ENCODE measurements at places on chromosomes 16 and 17. TPM values are rescaled to one million over a fixed set of nuclear protein-coding genes. Genes with fewer than 3 reads are reported as not detected.

Gene P3H4
- 18.5 TPM for total RNA-seq

Gene HSD3B7
- 59.1 TPM for total RNA-seq

Gene ZNF385C
- total RNA-seq, result not detected

Gene HAPSTR1
- total RNA-seq, result 56.2 TPM

Gene ADAM11
- total RNA-seq, result 0.67 TPM

Gene LGALS9C
- 23.1 TPM for total RNA-seq

Gene C1QL1
- 0.67 TPM for total RNA-seq

Gene TMEM100
- total RNA-seq, result 4.6 TPM

Gene MARVELD3
- total RNA-seq, result 158 TPM

Gene KRTAP9-7
- total RNA-seq, result not detected

Gene MFAP4
- 46.2 TPM for total RNA-seq

Gene CDH8
- not detected for total RNA-seq

Gene ADGRG1
- total RNA-seq, result 12.8 TPM

Gene MED9
- total RNA-seq, result 42.4 TPM

Gene HCRT
- total RNA-seq, result not detected

Gene CNTNAP1
- total RNA-seq, result 0.35 TPM

Gene FOXN1
- total RNA-seq, result not detected

Gene G6PC3
- 29.1 TPM for total RNA-seq

Gene EFNB3
- total RNA-seq, result not detected

Gene CLCN7
- 194 TPM for total RNA-seq

Gene MGAT5B
- total RNA-seq, result not detected

Gene IRF8
- total RNA-seq, result 67.0 TPM

Gene FAM83G
- total RNA-seq, result 48.4 TPM

Gene PRKCA
- total RNA-seq, result 45.2 TPM

Gene HS3ST3A1
- total RNA-seq, result not detected

Gene TSPAN10
- total RNA-seq, result not detected

Gene MMP15
- total RNA-seq, result 13.2 TPM

Gene FGF11
- 1.0 TPM for total RNA-seq

Gene RAB11FIP4
- total RNA-seq, result 64.7 TPM

Gene GGA3
- 153 TPM for total RNA-seq

Gene G6PC1
- 97.8 TPM for total RNA-seq

Gene RNF167
- 90.8 TPM for total RNA-seq

Gene KRTAP4-4
- not detected for total RNA-seq

Gene SLX1A
- total RNA-seq, result 238 TPM

Gene TNP2
- total RNA-seq, result not detected

Gene NEUROD2
- total RNA-seq, result not detected

Gene RHBDF2
- total RNA-seq, result 33.6 TPM

Gene ABCC12
- not detected for total RNA-seq

Gene AIPL1
- not detected for total RNA-seq

Gene C17orf100
- total RNA-seq, result 3.3 TPM

Gene NPIPB9
- 22.2 TPM for total RNA-seq

Data from Peyer's patch (tissue), 4 donors.